ENCODE measurements at places on chromosomes 7 and 10.

GRCh38 chr7:24668927-24669635 is 88.2 kb downstream of the GSDME start:
- no peak for DNase-seq

DNA sequence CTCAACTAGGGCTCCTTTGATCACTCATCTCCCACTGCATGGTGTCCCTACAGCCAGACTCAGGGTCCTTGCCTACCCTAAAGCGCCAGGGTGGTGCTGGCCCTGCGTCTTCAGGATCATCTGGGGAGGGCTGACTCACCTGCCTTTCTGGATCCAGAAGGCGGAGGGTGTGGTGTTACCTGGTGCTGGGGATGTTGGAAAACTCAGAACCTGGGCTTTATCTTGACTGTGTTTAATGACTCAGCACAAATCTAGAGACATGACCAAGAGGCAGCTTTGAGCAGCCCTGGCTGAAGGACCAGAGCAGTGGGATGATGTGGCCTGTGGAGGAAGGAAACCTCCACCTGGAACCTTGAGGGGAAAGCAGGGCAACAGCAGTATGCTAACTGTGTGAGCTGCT is 96.5 kb downstream of the GRK5 start:
- no peak for DNase-seq

DNA sequence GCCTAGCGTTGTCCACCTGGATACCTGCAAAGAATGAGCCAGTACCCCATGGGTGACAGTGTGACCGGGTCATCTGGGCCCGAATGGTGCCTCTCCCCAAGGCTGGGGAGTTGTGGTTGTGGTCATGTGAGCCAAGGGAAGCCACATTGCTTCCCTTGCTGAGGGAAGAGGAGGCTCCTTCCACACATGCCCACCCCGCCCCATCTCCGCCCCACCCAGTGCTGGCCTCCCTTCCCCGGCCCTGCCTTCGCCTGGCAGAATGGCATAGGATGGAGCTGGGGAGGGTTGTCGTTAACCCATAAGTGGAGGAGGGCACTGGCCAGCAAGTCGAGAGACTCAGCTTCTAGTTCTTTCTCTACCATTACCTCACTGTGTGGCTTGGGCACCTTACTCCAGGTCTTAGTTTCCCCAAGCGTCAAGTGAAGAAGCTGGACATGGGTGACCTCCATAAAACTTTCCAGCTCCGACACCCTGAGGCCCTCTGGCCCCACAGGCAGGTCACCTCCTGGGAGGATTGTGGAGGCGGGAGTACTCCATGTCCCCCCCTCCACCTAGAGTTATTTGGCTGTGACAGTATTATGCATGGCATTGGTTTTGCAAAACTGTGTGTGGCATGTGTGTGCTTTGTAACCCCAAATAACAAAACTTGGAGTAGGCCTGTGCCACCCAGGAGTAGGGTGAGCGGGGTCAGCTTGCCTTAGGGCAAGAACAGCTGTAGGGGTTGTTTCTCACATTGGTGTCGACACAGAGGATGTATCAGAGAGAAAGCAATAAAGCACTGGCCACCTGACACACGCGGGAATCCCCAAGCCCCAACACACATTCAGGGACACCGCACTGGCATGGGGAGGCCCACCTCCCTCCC is 90.5 kb upstream of the MACROH2A2 start:
- no peak for DNase-seq

GRCh38 chr10:13741438-13741837 is 154.7 kb downstream of the PRPF18 start:
- DNase-seq: no peak

- no peak for DNase-seq
These were observed 15.4 kb downstream of the ACSL5 start for GRCh38 chr10:112389271-112389822.

GRCh38 chr7:7757576-7757975 is 39.2 kb upstream of the RPA3 start:
- DNase-seq: no peak

GRCh38 chr10:82874671-82875070 is 999.7 kb downstream of the NRG3 start:
- DNase-seq: no peak

DNA sequence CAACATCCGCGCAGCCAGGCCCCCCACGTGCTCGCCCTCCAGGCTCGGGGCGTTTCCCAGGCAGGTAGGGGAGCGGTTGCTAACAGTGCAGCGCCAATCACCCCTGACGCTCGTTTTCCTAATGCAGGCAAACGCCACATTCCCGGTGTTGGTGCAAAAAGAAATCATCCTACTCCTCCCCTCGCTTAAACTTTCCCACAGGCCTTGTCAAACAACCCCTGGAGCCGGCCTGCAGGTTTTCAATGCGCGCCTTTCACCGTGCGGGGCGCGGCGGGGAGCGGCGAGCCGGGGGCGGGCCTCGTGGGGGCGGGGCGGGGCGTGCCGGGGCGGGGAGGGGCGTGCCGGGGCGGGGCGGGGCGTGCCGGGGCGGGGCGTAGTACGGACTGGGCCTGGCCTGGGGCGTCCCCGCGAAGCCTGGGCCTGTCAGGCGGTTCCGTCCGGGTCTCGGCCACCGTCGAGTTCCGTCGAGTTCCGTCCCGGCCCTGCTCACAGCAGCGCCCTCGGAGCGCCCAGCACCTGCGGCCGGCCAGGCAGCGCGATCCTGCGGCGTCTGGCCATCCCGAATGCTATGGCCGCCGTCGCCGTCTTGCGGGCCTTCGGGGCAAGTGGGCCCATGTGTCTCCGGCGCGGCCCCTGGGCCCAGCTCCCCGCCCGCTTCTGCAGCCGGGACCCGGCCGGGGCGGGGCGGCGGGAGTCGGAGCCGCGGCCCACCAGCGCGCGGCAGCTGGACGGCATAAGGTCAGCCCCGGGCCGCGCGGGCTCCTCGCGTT is at the start of gene ECHDC3:
TSS of gene ECHDC3 (plus strand) at position 374 of the 770 bp plus-strand sequence. CDS start at position 569, 195 bp downstream.
- DNase-seq: no peak

DNA sequence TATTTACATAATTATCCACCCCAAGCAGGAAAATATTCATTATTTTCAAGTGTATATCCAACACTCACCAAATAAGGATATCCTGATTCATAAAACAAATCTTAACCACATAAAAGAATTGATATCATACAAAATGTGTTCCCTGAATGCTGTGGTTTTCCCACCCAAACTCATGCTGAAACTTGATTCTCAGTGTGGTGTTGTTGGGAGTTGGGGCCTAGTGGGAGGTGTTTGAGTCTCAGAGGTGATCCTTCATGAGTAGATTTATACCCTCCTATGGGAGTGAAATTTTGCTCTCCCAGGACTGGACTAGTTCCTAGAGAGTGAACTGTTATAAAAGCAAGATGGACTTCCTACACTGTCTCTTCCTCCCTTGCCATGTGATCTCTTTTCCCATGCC is 1028.3 kb downstream of the SORCS1 start:
- no peak for DNase-seq

GRCh38 chr7:91266689-91267090 is 2.5 kb downstream of the FZD1 start:
- DNase-seq: no peak

DNA sequence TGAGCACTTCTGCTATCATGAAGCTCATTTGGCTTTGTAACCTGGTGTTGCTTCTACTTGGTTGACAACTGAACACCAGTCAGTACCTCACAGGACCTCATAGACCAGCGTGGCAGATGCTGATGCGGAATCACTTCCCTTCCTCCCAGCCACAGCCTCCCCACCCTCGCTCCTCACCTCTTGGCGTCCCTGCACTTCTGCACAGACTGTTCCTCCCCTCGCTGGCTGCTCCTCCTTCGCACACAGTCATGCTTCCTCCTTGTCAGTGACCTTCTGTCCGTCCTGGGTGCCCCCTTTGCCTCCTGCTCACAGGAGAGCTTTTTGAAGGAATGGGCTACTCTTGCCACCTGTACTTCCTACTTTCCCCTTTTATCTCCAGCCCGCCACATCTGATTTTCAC is 61.4 kb upstream of the CTBP2 start:
- no peak for DNase-seq

DNA sequence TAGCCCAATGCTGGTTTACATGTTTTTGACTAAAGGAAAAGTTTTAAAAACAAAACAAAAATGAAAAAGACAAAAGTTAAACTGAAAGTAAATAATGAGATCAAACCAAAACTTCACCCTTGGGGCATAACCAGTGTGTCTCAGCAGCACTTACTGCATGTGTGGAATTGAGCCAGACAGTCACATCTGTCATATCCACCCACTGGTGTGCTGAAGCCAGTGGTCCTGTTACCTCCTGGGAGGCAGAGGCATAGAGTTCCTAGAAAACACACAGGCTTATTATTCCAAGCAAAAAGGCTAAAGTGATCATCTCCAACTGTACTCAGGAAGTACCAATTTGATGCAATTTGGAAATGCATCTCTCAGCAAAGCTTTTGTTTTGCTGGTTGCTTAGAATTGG is 40.4 kb downstream of the ASAH2 start:
- no peak for DNase-seq

- DNase-seq: no peak
These were observed 116.7 kb downstream of the TNS3 start for GRCh38 chr7:47465191-47465590.

DNA sequence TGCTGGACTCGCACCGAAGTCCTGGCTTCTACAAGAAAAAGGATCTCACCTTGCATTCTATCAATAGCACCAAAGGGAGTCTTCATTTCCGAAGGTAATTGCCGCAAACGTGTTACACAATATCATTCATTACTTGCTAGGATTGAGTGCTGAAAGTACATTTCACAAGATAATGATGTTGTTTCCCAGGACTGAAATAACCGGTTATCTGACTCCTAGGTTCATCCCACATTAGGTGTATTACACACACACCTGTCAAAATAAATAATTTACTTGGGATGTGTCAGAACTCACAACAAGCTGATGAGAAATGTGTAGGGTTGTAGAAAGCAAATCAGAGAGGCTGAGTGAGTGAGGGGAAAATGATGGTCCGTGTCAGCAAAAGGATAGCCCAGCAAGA is 219.4 kb upstream of the RHOBTB1 start:
- no peak for DNase-seq

DNA sequence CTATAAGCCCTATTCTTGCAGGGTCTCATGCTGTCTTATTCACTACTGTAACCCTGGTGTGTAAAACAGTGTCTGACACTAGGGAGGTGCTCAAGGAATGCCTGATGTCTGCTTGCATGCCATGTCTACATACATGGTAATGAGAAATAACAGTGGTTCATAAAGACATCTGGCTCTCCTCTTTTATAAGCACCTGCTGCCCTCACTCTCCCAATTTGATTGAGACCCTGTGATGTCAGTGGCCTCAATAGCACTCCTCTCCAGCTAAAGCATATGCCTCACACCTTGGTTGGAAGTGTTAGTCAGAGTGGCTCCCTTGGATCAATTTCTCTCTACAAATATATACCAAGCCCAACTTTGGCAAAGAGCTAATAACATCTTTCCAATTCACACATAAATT is 30.6 kb downstream of the ANK3 start:
- DNase-seq: no peak

DNA sequence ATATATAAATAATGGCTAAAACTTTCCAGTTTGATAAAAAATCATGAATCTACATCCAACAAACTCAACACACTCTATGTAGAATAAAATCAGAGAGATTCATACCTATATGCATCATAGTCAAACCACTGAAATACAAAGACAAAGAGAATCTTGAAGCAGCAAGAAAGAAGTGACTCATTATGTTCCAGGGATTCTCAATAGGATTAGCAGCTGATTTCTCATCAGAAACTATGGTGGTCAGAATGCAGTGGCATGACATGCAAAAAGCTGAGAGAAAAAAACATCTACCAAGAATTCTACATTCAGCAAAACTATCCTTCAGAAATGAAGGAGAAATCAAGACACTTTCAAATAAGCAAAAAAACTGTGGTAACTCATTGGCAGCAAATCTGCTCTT is 187.4 kb downstream of the RNLS start:
- DNase-seq: no peak

DNA sequence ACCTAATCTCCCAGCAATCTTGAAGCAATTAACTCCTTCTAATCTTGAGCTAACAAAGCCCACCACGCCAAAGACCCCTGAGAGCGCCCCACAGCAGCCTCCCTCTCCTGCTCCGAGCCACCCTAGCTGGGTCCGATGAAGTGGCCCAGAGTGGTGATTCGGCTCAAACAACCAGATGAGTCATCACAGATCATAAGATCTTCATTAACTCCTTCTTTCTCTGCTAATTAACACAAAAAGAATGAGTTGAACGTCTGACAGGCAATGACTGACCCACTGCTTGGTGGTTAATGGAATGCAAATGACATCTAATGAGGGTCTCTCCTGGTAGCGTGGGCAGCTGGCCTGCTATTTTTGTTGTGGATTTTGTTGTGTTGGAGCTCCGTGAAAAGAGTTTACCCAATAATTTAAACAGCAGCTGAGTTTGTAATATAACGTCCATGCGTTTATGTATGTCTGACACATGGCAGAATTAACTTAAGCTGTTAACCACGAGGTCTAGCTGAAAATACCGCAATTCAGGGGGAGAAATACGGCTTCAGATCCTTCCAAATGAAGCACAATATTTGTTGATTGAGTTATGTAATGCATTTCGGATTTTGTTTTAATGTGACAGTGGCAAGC is 161.4 kb downstream of the RAB11FIP2 start:
- DNase-seq: no peak
